ENCODE measurements at places on chromosomes 12 and 14. TPM values are rescaled to one million over a fixed set of nuclear protein-coding genes. Genes with fewer than 3 reads are reported as not detected.

The CLEC9A gene
- not detected for total RNA-seq

The FKBP4 gene
- 51.8 TPM for total RNA-seq

The FRMD6 gene
- 524 TPM for total RNA-seq

The UNC79 gene
- under 0.01 TPM for total RNA-seq

DNA sequence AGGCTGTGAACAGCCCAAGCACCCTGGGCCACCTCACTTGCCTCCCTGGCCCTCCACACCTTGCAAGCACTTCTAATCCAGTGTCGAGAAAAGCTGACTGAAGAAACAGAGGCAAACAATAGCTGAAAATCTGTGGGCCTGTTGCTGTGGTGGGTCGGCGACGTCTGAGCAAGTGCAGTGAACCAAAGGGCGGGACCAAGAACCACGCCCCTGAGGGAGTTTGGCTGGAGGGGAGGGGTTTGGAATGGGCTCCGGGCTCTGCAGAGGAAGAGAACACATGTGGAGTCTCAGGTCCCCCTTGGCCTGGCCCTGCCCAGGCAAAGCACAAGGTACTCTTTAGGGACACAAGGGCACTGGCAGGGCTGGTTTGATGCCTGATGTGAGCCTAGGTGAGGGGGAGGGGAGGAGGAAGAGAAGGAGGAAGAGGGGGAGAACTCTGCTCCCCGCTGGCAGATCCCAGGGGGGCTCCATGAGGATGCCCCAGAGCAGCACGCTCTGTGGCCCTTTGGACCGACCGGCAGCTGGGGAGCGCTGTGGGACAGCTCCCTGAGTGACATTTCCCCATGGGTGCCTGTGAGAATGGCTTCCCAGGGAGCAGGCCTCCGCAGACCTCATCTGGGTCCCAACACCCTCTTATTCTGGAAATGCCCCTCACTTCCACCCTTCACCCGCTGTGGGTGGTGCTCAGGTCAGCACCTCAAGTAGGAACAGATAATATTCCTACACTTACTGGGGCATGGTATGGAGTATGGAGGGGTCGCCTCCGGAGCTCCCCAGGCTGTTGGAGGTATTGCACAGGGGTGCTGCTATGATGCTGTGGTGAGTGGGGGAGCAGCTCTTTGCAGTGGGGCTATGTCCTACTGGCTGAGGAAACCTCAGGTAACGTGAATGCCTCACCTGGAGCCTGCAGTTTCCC, 85.5 kb downstream of the CPSF2 start:
- no peak for DNase-seq

- DNase-seq = no peak
Measured at GRCh38 chr14:36654794-36655381, 6.8 kb upstream of the PAX9 start.

GRCh38 chr12:28759333-28759732, 389.7 kb upstream of the FAR2 start:
- no peak for DNase-seq

GRCh38 chr12:39127401-39127800, 222.0 kb upstream of the CPNE8 start:
- peak; percentile 40 for DNase-seq

DNA sequence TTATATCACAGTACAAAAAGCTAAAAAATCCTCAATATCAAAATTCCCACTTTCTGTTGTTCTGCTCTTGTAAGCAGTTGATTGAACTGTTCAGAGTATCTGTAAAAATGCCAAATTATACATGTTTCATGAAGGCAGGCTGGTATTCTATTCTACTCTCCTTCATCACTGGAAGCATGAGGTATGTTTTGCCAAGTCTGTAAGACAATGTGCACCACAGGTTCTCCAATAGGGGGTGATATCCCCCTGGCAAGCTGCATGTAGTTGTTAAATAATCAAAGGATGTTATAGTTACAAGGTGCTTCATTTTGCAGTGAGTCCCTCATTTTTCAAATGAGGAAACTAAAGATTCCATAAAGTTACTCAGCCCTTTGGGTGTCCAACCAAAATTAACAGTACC, 15.1 kb upstream of the NEK9 start:
- peak; percentile 65 for DNase-seq

DNA sequence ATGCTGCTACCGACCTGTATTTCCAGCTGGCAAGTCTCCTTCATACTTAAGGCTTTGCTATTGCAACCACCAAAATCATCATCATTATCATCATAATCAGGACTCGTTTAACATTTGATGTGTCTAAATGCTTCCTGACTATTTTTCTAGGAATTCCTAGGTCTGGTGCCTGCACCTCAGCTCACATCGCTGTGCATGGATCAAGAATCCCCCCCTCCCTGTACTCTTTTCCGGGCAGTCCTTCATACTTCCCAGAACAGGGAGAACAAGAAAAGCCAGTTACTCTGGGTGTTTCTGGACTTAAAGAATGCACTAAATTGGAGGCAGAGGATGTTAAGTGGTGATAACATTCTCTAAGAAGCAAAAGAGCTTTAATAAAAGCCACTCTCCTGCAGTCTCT, 9.4 kb downstream of the ERP27 start:
- DNase-seq = no peak

- no peak for DNase-seq
Measured at GRCh38 chr14:22939684-22940083, 10.5 kb upstream of the PRMT5 start.

DNA sequence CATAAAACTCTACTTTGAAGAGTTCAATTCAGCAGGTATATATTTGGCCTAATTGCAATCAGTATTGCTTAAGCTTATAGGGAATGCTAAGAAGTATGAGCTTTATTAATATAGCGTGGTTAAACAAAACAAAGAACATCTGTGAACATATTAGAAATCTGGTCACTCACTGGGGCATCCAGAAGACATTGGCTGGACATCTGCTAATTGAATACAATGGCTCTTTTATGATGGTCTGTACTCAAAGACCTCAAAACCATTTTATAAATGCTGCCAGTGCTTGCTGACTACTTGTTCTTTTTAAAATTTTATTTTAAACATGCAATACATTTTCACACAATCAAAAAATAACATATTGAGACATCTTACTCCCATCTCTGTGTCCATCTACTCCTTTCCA, 173.0 kb downstream of the STXBP6 start:
- no peak for DNase-seq
